Common myeloid progenitor, CD34-positive (primary cell): ENCODE measurements at places on chromosomes 16 and 17.

GRCh38 chr16:30585022-30585399, 486 bp downstream of the ZNF785 start:
- peak; percentile 14 for DNase-seq

DNA sequence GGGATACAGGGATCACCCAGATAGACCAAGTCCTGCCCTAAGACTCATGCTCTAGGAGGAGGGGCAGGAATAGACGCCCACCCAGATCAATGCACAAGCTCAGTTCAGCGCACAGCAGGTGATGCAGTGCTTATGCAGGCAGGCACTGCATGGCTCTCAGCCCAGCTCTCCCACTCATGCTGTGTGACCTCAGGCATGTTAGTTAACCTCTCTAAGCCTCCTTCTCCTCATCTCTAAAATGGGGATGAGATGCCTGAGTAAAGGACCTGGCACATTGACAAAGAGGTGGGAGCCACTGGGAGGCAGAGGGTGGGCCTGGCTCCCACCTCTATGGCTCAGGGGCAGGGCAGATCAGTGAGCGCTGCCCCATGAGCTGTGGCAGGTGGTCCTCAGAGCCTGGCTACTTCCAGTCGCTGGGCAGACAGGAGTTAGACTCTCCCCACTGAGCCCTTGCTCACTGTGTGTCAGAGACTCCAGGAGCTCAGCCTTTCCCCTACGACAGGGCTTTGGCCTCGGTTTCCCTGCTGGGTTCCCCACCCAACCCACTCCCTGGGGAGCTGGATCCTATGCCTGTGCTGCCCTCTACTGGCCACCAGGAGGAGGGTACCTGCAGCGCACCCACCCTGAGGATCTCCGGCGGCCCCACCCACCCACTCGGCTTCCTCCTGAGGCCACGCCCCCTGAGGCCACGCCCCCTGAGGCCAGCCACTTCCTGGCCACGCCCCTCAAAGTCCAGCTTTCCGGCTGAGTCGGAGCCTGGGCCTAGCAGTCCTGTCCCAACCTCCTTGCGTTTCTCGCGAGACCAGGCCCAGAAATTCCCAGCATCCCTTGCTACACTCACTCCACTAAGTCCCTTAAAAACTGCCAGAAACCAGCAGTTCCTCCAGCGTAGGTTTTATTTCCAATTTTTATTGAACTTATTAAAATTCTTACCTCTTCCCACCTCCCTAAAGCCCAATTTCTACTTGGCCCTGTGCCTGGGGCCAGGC, 196.1 kb downstream of the GSG1L start:
- DNase-seq = peak; percentile 69

- no peak for DNase-seq
Observed at GRCh38 chr17:57539529-57540301, 205.4 kb downstream of the CCDC182 start.

- peak; percentile 68 for DNase-seq
Observed at GRCh38 chr16:81696961-81697615, 82.0 kb upstream of the PLCG2 start.

GRCh38 chr16:30185683-30186421, 2.5 kb downstream of the CORO1A start:
- no peak for DNase-seq

- peak; percentile 8 for DNase-seq
Observed at GRCh38 chr17:65593855-65594845, 32.7 kb upstream of the AXIN2 start.
